ENCODE measurements at places on chromosomes 16 and 17.
A peak's percentile ranks its signal among the peaks of the same experiment; 100 is the strongest.

- peak; percentile 75 for DNase-seq
These were observed 13.3 kb downstream of the NXPH3 start for GRCh38 chr17:49588726-49589576.

DNA sequence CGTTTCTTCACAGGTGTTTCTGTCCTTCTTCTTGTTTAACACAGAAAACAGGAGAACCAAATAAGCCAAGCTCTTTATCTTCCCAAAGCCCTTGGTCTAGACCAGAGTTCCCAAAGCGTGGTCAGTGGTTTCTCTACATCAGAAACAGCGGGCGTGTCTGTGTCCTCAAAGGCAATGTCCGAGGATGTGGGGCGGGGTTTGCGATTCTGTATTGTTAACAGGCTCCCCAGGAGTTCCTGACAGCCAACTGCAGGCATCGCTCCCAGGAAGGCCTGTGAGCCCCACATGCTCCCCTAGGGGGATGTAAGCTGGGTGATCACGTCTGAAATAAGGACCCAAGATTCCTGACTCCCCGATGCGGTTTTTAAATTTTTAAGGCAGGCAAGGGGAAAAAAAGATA, 28.4 kb upstream of the SLC25A19 start:
- DNase-seq, result no peak

GRCh38 chr17:61150686-61151299, 248.8 kb upstream of the TBX2 start:
- DNase-seq, result no peak

GRCh38 chr16:3089717-3090592, 9.1 kb downstream of the ZSCAN10 start:
- no peak for DNase-seq

DNA sequence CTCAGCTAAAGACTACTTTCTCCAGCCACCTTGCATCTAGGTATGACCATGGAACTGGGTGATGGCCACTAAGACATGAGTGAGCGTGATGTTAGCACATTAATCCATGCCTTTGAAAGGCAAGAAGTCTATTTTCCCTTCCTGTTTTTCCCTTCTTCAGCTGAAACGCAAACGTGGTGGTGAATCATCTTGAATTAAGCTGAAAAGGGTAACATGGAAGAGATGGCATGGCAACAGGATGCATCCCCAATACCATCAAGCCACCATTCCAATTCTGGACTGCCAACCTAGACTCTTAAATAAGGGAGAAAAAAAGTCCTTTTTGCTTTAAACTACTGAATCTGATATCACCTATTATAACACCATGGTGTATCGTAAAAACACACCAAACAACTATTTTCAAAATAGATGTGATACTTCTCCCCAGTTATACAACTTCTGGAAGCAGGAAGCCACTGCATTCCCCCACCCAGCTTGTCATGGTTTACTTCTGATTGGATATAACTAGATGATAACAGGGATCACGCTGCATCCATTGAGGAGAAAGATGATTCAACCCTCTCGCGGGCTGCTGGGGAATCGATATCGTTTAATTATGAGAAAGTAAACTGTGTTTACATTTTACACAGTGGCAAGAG, 368.6 kb downstream of the CDH13 start:
- no peak for DNase-seq

All from fibroblast of skin of scalp (primary cell).